T-cell (primary cell): ENCODE measurements at places on chromosomes 7 and 10. TPM values are rescaled to one million over a fixed set of nuclear protein-coding genes. Genes with fewer than 3 reads are reported as not detected.

The AKR1C4 gene
- total RNA-seq = not detected

DNA sequence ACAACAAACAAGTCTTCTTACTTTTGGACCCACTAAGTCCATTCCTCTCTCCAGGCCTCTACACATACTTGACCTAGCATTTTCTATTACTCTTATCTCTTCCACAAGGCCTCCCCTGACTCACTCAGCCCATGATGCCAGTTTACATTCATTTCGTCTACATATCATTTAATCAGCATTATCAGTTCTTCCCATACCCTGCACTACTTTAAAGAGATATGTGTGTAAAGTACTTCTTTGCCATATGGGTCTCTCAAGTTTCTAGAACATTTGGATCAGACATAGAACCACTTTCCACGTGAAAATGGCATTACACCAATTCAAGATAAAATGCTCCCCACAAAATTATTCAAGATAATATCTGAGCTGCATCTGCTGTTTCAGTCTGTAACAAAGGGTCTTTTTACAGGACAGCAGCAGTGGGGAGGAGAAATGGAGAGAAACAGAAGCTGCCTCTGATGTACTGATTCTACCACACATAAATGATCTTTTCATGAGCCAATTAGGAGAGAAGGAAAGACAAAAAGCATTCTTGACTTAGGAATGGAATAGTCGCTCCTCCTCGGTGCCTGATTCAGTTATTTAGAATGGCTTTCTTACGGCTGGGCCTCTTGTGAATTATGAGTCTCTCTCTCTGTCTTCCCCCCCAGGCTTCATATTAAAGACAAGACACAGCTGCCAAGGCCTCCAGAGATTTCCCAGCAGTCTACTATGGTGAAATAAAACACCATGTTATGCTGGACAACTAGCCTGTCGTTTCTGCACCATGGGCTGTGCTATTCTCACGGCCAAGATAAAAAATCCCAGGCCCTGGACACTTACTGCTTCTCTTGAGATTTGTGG is 46.9 kb upstream of the SEPTIN7 start:
- DNase-seq = no peak
- no peaks in the 10 kb centered on the region for H3K4me1 ChIP-seq
- no peaks in the 10 kb centered on the region for H3K36me3 ChIP-seq
- H3K27ac ChIP-seq = no peak overlapping the region
- H3K27me3 ChIP-seq = peaks cover 3% of the 10 kb centered on the region

The PODXL gene
- total RNA-seq = 0.63 TPM

GRCh38 chr10:113739031-113739430 is 12.5 kb upstream of the PLEKHS1 start:
- H3K36me3 ChIP-seq = no peaks in the 10 kb centered on the region
- H3K27ac ChIP-seq = no peak overlapping the region
- H3K4me1 ChIP-seq = no peaks in the 10 kb centered on the region
- DNase-seq = no peak
- H3K27me3 ChIP-seq = peaks cover 2% of the 10 kb centered on the region

- H3K27ac ChIP-seq = no peak overlapping the region
- H3K4me3 ChIP-seq = no peak overlapping the region
- H3K4me1 ChIP-seq = no peaks in the 10 kb centered on the region
- H3K27me3 ChIP-seq = no peaks in the 10 kb centered on the region
- no peaks in the 10 kb centered on the region for H3K36me3 ChIP-seq
These were observed 749.4 kb downstream of the XPNPEP1 start for GRCh38 chr10:109173937-109174336.
